Nephron progenitor cell (in vitro differentiated cells): ENCODE measurements at places on chromosomes 4 and X.
A peak's percentile ranks its signal among the peaks of the same experiment; 100 is the strongest.

DNA sequence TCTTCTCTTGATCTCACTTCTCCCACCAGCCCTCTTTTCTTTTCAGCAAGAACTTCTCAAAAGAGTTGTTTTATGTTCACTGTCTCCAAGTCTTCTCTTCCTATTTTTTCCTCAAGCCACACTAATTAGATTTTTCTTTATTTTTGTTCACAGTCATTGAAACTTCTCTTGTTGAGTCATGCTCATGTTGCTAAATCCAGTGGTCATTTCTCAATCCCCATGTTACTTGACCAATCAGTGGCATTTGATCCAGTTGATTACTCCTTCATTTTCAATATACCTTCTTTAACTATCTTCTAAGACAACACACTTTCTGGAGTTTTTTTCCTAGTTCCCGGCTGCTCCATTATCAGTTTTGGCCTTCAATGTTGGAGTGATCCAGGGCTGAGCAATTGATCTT lies 103.1 kb upstream of the LSM6 start:
- DNase-seq: no peak

GRCh38 chrX:73817393-73818199 lies 254.6 kb downstream of the CHIC1 start:
- DNase-seq: no peak

DNA sequence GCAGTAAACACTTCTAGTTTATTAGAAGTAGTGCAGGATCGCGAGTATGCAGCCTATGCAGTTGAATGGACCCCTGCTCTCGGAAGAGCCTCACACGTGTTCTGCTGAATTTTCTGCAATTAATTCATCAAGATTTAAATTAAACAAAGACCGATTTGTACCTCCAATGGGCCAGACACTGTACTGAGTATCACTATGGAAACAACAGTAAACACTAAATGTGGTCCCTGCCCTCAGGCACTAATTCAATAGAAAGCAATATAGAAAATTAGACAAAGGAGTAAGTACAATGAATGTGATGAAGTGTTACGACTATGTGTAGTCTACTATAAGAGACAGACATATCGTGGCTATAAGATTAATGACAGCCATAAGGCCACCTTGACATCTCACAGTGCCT lies 740.3 kb upstream of the FRG1 start:
- DNase-seq: no peak

DNA sequence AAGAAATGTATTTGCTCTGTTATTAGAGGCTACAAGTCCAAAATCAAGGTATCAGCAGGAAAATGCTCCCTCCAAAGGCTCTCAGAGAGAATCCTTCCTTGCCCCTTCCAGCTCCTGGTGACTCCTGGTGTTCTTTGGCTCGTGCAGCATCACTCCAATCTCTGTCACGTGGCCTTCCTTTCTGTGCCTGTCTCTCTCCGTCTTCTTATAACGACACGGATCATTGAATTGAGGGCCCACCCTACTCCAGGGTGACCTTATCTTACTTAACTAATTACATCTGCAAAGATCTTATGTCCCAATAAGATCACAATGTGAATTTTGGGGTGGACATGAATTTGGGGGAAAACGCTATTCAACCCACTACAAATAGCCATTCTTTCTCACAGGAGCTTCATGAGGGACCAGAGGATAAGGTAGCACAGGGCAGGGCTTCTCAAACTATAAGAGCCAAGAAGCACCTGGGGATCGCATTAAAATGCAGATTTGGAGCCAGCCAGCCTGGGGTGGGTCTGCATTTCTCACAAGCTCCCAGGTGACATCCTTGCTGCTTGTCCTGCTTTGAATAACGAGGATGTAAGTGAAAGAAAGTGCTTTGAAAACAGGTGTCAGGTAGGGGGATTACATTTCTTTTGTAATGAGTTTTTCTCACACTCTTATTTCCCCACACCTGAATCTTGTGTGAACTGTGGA lies 41.9 kb upstream of the APLN start:
- no peak for DNase-seq

DNA sequence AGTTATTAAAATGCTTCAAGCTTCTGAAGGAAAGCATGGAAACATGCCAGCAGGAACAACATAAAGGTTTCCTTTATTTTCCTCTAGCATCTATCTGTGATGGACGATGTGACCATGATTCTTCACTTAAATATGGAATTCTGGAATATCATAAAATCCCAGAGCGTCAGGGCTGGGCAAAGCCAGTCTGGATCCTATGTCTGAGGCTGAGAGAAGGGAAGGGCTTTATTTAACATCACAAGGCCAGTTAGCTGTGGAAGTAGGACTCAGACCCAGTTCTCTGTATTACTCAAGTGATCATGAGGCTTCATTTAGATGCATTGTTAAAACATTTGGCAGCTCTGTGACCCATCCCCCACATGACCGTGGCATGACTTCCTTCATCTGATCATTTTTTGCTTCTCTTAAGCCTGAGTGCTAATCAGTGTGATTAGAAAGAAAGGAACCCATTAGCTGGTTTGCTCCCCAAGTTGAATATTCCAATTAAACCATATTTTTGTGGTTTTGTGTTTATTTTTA lies 40.9 kb upstream of the EOLA2 start:
- no peak for DNase-seq

DNA sequence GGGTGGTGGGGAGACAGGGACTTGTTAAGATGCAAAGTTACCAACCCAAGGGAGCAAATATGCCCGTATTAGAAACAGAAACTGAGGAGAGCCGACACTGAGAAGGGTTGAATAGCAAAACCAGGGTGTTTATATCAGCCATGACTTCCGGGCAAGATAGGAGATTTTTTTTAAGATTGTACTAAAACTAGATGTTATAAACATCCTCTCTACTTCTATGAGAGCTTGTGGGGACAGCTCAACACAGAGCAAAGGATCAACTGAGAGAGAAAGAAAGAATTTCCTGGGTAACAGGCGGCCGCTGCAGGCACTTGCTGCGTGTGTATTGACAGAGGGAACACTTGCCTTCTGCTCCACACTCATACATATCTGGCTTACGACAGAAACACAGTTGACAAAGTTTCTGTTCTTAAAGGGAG lies 49.1 kb upstream of the FBXW7 start:
- no peak for DNase-seq

GRCh38 chr4:22897520-22898108 lies 204.9 kb downstream of the GBA3 start:
- DNase-seq: peak; percentile 48

DNA sequence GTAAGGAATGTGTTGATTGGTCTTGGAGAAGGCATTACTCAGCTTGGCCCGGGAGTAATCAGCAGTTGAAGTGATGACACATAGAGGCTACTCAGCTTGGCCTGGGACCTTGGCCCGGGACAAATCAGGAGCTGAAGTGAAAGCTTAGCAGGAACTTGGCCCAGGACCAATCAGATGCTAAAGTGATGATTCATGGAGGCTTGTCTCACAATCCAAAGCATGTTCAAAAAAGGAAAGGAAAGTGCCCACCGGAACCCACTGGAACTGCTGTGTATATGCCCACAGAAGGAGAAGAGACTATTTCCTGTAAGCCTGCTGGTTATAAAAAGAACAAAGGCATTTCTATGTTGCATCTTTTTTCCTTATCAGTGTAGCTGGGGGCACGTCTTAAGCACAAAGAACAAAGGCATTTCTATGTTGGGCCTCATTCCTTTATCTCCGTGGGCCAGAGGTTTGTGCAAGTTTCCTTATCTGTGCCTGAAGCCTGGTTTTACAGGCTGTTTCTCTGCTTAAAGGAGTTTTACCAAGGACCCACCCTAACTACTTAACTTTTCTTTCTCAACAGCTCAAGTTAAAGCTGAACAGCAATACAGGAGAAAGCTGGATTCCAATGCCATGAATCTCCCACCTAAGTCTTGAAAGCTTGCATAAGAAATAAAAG lies 1176.7 kb downstream of the NLGN4X start:
- DNase-seq: no peak

DNA sequence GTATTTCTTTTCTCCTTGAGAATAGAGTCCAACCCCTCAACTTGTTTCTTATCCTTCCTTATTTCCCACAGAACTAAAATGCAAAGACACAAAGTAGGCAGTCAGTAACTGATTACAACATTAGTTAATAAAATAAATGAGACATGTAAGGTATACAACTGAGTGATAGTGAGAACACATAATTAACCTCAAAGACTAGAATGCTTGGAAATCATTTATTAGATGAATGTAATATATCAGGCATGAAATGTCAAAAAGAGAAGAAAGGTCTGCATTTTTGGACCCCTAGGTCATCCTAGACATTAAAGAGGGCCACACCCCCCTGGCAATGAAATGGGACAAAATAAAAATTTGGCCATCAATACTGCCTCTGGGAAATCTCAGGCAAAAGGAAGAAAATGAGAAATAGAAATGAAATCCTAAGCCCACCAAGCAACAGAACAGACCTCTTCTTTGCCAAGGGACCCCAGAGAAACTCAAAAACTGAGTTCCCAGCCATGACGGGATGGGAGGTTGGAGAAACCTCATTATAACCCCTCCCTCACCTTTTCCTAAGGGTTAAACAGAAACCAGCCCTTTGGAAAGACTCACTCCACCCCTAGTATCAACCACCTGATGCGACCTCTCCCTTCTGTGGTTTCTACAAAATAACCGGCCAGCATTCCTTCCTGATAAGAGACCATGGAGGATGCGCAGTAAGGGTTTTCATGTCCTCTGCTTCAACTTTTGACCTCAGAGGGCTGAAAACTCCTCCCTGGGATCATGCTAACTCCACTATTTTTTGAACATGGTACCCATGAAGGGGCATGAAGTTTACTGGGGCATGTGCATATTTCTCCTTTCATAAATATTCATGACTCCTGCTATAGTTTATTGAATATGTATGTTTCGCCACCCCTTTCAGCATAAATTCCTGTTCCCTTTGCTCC lies 90.0 kb upstream of the EXOC1L start:
- DNase-seq: no peak

- DNase-seq: peak; percentile 37
Observed at GRCh38 chr4:87975466-87975865, at the start of gene SPP1. TSS of gene SPP1 (plus strand) at chr4:87975714. CDS start at chr4:87976896, 1,182 bp downstream.

DNA sequence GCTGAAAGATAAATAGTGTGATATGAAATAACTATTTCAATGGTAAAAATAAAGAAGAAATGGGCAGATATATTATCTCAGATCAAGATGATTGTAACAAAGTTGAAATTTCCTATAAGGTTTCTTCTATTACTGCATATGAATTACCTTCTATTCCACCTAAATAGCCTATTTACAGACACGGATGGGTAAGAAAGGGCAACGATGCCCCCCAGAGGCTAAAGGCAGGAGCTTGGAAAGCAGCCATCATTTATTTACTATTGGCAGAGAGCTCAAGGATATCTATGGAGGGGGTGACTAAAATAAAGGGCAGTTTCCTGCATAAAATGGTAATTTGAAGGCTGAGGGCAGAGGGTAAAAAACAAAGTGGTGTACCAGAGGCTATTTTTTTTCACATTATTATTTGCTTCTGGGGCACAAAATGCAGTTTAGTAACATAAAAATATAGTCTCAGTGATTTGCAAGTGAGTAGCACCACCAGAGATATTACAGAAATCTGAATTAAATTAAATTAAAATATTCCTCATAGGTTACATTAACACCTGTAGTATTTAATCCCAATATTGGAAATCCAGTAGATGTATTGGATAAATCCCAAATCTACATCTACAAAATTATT lies 123.1 kb downstream of the BTC start:
- peak; percentile 50 for DNase-seq

- no peak for DNase-seq
Observed at GRCh38 chrX:8811611-8812010, 10.4 kb upstream of the FAM9A start.

DNA sequence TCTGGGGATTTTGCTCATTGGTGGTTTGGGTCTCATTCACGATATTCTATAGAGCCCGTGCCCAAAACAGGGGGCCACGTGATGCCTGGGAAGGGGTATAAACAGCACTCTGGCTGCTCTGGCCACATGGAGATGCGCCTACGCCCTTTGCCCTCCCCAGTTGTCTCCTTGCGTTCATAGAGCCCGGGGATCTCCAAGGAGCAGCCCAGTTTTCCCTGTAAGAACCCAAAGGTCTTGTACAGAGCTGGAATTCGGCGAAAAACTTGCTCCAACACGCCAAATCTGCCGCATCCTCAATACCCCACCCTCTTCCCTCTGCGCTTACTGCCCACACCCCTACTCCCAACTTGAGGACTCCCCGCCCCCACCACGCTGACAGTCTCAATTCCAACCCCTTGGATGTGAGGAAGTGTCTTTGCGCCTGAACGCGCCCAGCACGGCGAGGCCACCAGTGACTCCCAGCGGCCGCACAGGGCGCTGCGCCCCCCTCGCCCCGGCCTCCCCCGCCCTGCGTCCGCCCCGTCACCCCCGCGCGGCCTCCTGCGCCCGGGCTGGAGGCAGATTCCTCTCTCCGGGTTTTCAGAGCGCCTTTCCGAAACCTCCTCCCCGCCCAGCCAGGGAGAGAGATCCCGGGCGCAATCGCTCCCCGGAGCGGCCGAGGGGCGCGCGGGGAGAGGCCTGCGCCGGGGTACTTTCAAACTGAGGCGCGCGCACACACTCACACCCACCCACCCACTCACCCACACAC lies at the start of gene NHS:
Gene NHS (plus strand): TSS at position 582 of the 748 bp plus-strand sequence. CDS start 558 bp downstream, outside the sequence.
- peak; percentile 90 for DNase-seq

DNA sequence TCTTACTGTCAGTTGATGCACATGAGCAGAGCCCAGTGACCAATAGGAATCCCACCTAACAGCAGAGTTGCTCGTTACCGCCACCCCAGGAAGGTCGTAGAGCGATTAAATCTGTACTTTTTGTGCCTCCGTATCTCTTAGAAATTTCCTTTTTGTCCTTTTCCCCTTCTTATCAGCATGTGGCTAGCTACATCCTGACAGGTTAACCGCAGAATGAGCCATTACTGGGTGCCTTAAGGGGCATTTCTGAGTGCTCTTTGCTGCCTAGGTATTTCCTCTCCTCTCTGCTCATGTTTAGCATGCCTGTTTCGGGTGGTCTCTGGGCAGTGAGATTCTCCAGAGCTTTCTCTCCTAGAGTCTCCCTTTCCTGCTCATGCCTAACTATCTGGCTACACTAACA lies 530.5 kb downstream of the FAM133A start:
- DNase-seq: no peak

DNA sequence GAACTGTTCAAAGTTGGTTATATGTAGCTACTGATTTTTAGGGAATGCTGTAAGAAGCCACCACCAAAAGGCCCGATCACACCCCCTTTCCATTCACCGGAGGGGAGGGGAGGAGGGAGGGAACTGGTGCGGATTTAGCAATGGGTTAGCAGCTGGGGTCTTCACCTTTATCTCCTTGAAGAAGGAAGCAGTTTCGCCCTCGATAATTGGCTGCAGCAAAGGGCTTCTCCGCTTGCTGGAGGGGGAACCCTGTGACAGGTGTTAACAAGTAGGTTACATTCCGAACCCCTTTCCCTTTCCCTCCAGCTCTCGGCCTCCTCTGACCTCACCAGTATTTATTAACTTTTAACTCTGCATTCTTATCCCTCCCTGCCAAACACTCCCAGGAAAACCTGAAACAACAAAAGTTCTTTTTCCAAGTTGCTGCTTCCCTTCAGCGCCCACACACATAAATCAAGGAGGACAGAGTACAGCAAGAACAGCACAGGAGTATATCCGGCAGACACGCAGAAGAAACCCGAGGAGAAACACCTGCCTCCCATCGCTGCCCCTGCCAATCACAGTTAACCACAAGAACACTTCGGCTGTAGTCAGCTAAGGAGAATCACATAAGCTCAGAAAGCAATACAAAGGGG lies 39.8 kb upstream of the NAP1L5 start:
- DNase-seq: peak; percentile 61
